ELR (cell line): ENCODE measurements at places on chromosomes 12 and 14.

GRCh38 chr12:10170216-10170615 lies 1.7 kb downstream of the OLR1 start:
- peak; percentile 56 for DNase-seq

DNA sequence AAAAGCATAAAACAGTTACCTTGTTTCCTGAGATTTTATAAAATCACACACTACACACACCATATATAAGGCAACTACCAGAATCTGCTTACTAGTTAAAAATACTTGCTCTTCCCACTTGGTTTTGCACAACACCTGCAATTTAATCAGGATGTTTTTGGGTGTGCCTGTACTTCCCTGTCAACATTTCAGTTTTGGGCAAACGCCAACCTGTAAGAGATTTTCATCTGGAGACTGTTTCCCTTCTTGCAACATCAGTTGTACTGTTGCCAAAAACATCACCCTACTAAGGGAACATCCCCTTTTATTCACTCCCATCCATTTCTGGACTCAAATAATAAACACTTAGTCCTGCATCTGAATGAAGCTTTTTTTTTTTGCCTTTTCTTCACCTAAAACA lies 172.3 kb downstream of the DUSP6 start:
- DNase-seq, result peak; percentile 62

- no peak for DNase-seq
These were observed 65.3 kb upstream of the GPR68 start for GRCh38 chr14:91309756-91310280.

GRCh38 chr12:55718015-55718414 lies 2.2 kb downstream of the BLOC1S1 start:
- peak; percentile 16 for DNase-seq

GRCh38 chr12:13197526-13198143 lies 1.1 kb downstream of the EMP1 start:
- peak; percentile 59 for DNase-seq

- DNase-seq, result peak; percentile 92
These were observed 10.0 kb downstream of the TMCC3 start for GRCh38 chr12:94640134-94640928.

DNA sequence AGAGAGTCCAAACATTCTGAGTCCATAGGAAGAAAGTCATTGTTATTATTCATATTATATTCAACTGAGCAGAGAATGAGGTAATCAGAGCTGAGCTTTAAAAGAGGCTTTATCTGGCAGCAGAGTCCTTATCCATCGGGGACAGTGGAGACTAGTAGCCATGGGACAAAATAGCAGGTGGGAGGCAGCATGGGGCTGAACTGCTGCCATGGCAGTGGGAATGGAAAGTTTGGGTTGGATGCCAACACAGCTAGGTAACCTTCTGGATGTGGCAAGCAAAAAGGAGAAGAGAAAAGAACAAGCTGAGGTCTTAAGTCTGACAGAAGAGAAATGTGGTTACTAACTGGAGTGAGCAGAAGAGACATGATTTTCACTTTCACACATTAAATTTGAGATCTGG lies 71.0 kb upstream of the CDKN3 start:
- no peak for DNase-seq

GRCh38 chr12:132660052-132660451 lies 27.1 kb downstream of the POLE start:
- no peak for DNase-seq

DNA sequence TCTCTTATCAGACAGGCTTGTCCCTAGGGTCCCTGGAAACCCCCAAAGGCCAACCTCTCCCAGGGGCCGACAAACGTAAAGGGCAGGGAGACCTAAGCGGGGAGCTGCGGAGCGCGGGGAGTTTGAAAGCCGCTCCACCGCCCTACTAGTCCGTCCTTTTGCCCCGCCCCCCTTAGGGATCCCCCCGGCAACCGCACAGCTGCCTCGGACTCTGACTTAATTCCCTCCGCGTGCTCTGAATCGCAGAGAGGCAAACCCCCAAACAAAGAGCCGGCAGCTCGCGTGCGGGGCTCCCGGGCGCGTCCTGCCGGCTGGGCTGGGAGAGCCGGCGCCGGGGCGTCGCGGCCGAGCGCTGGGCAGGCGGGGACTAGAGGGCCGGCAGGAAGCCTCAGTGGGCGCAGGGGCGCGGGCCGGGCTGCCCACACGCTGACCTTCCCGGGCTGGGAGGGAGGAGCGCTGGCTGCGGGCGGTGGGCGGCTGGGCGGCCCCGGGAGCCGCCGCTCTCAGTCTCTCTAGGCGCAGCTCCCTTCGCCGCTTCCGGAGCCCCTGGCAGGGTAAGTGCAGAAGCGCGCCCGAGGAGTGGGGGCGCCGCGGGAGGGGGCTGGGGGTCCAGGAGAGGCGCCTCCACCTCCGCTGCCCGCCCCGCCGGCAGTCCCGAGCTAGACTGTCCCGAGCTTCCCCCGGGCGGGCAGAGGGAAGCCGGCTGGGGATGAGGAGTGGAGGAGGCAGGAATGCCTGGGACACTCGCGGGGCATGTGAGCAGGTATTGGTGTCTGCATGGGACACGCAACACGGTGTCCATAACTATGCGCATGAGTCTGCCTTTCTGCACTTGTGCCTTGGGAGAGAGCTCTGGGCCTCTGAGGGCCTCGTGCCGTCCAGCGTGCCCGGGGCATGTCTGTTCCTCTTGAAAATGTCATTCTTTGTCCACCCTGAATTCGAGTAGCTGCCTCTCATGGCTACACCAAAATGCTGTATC lies at the start of gene TSPAN11:
Gene TSPAN11, plus strand, starts transcription at position 506 of the 979 bp plus-strand sequence. CDS start 27,244 bp downstream, outside the sequence.
- DNase-seq, result peak; percentile 12

DNA sequence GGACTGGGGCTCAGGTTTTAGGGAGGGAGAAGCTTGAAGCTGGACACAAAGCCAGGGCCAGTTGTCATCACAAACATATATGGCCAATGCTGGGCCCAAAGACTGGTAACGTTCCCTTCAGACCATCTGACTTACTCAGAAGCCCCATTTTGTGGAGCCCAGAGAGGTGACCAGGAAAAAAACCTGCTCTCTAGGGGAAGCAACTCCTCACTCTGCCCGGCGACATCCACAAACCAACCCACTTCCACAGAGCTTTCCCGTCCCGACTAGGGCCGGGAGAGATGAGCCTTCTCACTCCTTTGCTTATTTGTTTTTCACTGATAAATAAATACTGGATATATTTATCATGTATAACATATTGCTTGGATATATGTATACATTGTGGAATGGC lies 180.9 kb upstream of the RTL1 start:
- DNase-seq, result no peak

- peak; percentile 23 for DNase-seq
These were observed 25.7 kb downstream of the JKAMP start for GRCh38 chr14:59510001-59510400.
